Stimulated activated CD4-positive, alpha-beta T cell treated with anti-CD3 and anti-CD28 coated beads, Interleukin-2, amount 100 ng/mL, for 24 hours (primary cell): ENCODE measurements at places on chromosomes 12 and 14.

DNA sequence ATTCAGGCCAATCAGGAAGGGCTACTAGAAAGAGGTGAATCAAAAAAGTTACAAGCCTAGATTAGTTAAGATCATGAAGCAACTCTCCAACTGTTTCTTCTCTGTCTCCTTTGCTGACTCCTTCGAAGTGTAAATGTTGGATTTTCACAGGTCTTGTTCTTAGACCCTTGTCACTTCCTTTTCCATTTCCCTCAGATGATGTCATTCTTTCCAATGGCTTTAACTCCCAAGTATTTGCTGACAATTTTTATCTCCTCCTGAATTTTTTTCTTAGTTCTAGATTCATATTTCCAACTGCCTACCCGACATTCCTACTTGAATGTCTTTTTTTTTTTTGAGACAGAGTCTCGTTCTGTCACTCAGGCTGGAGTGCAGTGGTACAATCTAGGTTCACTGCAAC lies 10.8 kb downstream of the GAS2L3 start:
- DNase-seq = no peak

GRCh38 chr12:91990525-91990924 lies 155.1 kb downstream of the BTG1 start:
- DNase-seq = no peak

DNA sequence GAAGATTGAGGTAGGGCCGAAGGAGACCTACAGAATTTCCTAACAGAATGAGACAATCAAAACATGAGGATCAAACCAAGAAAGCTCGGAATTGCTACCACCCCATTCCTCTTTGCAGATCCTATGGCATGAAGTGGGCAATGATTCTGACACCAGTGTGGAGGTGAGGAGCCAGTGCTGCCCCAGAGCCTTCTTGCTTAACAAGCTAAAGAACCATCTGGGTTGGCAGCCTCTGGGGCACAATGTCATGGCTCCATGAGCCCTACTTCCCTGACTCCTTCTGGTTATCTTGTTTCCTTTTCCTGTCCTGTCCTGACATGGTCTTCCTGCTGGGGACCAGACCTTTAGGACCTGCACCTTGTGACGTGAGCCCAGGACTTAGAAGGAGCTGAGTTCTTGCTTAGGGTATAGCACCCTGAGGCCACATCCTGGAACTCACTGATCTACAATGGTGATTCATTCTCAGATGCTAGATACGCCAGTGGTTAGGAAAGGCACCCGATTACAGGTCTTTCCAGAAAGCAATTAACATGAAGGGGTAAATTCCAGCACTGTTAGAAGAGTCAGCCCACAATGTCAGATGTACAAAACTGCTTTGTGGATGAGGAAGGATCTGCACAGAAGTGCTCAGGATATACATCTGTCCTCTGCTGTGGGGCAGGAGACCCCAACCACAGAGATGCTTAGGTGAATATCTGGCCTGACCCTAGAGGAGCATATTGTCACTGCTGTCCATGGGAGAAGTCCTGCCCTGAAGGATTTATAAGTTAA lies 324.2 kb downstream of the ZFP36L1 start:
- DNase-seq = peak; percentile 26

DNA sequence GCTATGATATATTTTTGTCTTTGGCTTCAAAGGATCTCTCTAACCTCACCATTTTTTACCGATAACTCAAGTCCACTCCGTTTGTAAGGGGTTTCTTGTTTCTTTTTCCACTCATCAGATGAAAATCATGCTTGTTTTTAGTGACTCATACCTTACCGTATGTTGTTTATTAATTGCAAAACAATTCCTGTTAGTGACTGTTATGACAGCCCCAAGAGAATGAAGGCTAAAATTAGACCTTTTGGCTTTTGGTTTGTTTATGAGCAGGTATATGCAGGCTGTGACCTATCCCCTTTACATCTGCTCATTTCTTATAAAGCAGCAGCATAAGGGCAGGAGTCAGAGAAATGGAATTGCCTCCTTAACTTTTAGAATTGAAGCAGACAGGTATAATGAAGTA lies 319.8 kb downstream of the CEP128 start:
- no peak for DNase-seq

GRCh38 chr12:15014708-15015107 lies 41.9 kb downstream of the PDE6H start:
- no peak for DNase-seq

DNA sequence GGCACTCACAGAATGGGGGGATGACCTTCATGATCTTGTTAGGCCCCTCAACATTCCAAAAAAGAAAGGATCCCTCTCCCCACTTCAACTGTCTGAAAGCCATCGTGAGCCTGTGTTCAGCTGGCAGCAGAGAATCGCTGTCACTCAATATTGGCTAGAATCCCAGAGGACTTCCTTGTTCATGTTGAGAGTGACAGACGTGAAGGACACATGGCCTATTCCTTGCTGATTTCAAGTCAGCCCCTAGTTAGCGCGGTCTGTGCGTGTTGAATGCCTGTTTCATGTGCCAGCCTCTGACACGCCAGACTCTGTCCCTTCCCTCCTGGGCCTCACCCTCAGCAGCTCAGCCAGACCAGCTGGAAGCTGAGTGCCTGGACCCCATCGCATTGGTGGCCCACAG lies 43.1 kb downstream of the DNAH10 start:
- no peak for DNase-seq

DNA sequence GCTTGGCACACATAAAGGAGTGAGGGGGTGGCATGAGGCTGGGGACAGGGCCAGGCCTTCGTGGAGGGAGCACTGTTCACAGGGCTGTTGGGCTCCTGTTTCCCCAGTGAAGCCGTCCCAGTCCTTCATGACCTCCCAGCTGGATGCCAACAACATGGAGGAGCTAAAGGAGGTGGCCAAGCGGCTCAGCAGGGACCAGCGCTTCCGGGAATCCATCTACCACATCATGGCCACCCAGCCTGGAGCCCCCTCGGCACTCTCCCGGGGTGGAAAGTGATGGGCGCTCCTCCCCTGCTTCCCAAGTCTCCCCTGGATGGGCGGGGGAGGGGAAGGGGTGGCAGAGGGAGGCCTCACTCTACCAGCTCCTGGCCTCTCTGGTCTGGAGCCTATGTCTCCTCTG lies 43.6 kb downstream of the PLEKHD1 start:
- no peak for DNase-seq

- peak; percentile 39 for DNase-seq
Measured at GRCh38 chr12:55974308-55974730, 441 bp downstream of the RAB5B start.

DNA sequence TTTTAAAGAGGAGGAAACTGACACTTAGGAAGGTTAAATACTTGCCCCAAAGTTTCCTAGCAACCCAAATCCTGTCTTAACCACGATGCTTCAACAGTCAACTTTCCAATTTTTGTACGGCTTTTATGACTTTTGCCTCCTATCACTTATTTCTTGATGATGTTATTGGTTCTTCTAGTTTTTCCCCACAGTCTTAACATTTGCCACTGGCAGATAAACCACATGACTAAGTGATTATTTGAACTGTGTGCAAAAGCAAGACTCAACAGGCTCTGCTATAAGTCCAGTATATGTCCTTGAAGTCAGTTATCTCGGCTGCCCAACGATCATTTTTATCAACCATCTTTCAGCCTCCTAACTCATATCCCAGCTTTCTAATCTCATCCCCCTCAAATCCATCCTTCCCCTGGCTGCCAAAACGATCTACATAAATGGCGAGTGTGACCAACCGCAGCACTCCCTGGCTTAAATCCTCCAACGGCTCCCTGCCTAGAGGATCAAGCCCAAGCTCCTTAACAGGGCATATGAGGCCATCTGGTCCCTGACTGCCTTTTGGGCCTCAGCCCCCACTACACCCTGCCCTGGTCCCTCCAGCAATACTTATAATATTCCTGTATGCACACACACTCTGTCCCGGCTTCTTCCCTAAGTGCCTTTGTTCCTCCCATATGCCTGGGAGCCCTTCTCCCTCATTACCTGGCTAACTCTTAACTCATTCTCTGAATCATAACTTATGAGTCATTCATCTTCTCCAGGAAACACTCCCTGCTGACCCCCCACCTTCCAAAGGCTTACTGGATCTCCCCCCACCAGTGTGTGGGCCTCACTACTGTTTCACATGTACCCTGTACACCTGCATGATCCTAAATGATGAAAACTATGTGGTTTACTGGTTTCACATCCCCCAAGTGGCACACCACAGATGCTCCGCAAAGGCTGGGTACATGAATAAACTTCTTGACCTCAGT lies 8.8 kb downstream of the VPS37B start:
- DNase-seq = peak; percentile 49

- no peak for DNase-seq
Measured at GRCh38 chr14:33786091-33786825, 164.6 kb downstream of the EGLN3 start.

DNA sequence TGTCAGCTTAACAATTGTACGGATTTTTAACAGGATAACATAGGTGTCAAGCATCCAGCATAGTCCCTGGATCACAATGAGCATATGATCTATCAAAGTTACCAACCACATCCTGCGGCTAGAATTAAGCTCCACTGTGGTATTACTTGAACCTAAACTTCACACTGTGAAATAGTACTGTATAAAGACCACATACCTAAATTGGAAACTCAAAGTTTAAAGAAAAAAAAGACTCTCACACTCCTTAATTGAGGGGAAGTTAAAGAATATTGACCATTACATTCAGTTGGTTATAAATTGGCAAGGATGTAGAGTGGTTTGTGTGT lies 133.0 kb upstream of the PZP start:
- no peak for DNase-seq

DNA sequence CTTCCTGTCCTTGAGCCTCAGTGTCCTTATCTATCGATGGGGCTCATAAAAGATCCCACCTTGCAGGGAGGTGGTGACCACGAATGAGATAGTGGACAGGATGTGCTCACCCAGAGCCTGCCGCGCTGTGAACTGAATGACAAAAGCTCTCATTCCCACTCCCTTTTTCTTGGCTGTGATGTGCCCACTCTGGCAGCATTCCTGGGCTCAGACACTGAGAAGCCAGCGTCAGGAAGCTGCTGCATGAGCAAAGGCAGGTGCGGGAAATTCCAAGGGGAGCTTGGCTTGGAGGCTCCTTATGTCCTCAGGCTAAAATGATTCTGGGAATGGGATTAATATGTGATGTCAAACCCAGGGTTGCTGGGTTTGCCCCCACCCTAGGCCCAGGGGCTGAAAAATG lies 61.6 kb downstream of the EFCAB11 start:
- DNase-seq = no peak

GRCh38 chr12:129036135-129036534 lies 182.9 kb downstream of the GLT1D1 start:
- DNase-seq = no peak

DNA sequence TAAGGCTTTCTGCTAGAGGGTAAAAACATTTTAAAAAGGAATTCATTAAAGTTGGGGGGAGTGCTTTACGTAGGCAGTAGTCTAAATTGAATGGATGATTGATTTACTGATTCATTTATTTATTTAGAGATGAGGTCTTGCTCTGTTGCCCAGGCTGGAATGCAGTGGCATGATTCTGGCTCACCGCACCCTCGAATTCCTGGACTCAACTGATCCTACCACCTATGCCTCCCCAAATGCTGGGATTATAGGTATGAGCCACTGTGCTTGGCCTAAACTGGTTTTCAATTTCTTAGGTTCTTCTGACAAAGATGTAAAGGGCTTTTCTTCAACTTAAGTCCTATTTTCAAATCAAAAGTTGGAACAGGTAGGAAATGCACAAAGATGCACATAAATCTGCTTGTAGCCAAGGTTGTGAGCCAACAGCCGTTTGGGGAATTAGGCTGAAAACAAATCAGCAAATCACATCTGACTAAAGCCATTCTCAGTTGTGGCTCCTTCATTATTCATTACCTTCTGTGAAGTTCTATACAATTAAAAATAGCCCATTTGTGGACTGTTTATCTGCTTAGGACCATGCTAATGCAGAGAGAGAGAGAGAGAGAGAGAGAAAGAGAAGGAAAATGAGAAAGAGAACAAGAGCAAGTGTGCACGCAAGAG lies 218.0 kb downstream of the PPM1H start:
- no peak for DNase-seq

DNA sequence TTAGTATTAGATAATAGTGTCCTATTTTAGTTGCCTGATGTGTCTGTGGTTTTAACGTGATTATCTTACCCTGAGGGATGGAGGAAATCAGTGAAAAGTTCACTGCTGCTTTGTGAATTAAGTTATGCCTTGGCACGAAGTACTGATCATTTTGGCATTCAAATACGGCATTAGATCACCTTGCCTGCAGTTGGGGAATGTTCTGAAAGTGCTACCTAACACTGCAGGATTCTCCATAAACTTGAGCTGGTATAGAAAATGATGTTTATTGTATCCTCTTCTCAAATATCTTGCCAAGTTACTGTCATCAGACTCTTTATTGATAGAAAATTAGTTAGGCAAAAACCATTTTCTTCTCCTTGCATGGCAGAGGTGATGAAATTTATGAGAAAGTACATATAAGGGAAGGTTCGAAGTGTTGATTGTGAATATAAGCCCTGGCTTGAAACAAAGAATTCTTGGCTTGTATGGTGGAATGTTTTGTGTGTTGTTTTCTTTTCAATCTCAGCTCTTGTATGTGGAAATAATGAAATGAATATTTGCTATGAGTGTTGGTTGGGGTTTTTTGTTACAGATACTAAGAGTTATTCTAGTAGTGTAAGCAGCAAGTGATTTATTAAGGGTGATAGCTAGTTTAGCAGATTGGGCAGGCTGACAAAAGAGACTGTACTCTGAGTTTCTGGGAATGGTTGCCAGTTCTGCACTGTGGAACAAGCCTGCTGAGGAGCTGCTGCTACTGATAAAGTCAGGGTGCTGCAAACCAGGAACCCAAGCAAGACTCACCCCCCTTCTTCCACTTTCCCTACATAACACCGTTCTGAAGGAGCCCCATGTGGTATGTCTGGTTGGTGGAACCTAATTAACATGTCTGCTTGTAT lies 448.3 kb downstream of the PCNX1 start:
- no peak for DNase-seq

DNA sequence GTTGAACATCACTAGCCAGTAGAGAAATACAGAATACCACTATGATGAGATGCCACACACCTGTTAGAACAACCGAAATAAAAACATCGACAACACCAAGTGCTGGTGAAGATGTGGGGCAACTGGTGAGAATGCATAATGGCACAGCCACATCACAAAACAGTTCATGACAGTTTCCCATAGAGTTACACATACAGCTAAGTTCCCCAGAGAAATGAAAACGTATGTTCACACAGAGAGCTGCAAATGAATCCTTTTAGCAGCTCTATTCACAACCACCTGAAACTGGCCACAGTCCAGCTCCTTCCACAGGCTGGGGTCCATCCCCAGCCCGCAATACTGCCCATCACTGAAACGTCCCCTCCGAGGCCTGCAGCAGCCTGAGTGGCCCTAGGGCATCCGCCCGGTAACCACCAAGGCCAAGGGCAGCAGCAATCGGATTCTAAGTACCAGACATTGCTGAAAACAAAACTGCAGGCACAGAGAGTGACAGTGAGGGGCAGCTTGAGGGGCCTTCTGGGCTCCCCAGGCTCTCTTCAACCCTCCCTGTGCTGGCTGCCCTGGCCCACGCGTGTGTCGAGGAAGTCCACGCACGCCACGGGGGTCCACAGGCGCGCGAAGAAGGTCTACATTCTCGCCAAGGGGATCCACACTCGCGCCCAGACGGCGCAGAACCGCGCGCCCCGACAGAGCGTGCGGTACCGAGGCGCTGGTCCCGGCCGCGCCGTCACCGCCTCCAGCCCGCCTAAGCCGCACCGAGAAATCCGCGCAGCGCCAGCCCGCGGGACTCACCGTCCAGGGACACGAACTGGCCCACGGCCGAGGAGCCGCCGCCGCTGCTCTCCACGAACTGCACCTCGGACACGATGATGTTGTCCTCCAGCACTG lies 903 bp downstream of the BRF1 start:
- DNase-seq = peak; percentile 39

- peak; percentile 22 for DNase-seq
Measured at GRCh38 chr12:47085815-47086252, 6.1 kb upstream of the AMIGO2 start.
